ENCODE measurements at places on chromosomes 16 and 17. TPM values are rescaled to one million over a fixed set of nuclear protein-coding genes. Genes with fewer than 3 reads are reported as not detected.

TRIM25 gene
- polyA plus RNA-seq, result 1.7 TPM

ARL5C gene
- not detected for polyA plus RNA-seq

TBC1D3K gene
- polyA plus RNA-seq, result not detected

HEATR9 gene
- not detected for polyA plus RNA-seq

TEKT5 gene
- polyA plus RNA-seq, result not detected

SCGB1C2 gene
- not detected for polyA plus RNA-seq

MVD gene
- polyA plus RNA-seq, result 303 TPM

Data from neural cell (in vitro differentiated cells).